CD4-positive, alpha-beta T cell treated with Interleukin-4 for 1 hour (primary cell): ENCODE measurements at places on chromosomes 7 and 10.

GRCh38 chr10:101351477-101351876 lies 2.5 kb upstream of the BTRC start:
- DNase-seq, result no peak

DNA sequence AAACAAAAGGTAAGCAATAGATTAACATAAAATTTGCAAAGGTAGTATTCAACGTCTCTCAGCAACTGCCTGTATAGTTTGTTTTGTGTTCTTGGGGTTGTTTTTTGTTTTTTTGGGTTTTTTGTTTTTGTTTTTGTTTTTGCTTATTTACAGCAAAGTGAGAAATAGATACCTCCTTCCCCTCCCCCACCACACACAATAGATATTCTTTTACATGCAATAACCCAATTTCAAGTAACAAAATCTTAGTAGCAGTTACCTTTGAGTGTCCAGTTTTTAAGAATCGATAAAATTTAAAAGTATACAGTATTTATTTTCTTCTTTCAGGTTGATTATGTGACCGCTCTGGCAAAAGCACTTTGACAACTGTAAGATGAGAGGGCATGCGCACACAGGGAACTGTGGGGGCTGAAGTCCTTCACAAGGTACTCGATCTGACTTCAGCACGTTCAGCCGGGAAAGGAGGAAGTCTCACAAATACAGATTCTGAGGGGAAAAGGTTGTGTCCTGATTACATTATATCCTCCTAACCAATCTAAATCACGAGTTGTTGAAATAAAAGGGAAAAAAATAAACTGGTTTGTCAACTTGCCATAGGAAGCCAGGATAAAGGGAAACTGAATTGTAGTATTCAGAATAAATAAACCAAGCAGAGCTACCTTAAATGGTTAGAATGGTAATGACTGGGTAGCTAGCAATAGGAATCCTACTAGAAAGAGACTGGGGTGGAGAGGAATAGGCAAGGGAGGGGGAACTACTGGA lies 47.8 kb downstream of the CPEB3 start:
- DNase-seq, result peak; percentile 45

DNA sequence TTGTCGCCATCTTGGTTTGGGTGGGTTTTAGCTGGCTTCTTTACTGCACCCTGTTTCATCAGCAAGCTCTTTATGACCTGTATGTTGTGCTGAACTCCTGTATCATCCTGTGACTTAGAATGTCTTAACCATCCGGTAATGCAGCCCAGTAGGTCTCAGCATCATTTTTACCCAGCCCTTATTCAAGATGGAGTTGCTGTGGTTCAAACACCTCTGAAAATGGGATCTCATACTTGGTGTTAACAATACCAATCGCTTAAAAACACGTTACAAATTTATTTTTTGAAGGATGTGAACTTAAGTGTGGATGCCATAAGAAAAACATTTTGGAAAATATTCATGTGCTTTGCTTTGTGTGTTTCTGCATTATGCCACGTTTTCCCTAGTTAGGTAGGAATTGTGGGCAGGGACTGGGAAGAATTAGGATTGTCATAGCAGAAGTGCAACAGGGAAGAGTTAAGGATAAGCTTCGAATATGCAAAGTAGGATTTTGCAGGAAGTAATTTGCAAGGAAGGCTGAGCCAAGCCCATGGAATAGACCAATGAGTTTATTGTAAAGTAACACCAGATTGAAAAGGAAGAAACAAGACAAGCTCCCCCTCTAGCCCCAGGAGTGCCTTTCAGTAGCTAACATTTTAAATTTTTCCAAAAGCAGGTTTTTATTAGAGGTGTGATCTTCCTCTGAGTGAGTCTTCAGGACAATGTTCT lies 56.4 kb downstream of the PRR15 start:
- DNase-seq, result no peak

GRCh38 chr7:37577412-37577811 lies 106.2 kb upstream of the GPR141 start:
- DNase-seq, result no peak

DNA sequence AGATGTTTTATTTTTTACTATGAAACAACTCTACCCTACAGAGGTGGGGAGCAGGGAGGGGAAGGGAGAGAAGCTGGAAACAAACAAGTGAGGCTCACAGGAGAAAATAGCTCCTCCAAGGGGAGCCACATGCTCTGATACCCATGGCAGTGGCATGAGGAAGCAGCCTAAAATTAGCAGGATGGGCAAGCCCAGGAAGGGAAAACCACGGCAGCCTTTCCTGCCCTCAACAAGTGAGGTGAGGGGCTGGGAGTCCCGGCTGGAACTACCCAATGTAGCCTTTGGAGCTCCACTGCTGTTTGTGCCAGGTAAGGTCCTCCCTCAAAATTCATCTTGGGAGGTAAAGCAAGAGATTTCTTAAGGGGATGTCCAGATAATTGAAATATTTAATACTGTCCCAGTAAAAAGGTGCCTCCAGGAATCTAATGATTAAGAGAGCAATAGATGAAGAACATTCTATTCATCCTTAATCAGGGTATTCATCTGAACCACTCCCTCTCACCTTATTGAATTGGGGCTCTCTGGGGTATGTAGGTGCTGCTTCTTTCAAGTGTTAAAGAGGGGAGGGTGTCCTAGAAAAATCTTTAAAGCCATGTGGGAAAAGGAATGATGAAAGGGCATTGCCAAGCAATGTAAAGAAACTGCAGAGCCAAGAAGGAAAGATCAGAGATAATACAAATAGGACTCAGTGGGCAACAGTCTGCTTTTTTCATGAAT lies 12.8 kb upstream of the HERC4 start:
- DNase-seq, result no peak

GRCh38 chr7:155702616-155703015 lies 58.2 kb downstream of the RBM33 start:
- no peak for DNase-seq

- no peak for DNase-seq
These were observed 10.6 kb upstream of the TOMM7 start for GRCh38 chr7:22833113-22833855.

DNA sequence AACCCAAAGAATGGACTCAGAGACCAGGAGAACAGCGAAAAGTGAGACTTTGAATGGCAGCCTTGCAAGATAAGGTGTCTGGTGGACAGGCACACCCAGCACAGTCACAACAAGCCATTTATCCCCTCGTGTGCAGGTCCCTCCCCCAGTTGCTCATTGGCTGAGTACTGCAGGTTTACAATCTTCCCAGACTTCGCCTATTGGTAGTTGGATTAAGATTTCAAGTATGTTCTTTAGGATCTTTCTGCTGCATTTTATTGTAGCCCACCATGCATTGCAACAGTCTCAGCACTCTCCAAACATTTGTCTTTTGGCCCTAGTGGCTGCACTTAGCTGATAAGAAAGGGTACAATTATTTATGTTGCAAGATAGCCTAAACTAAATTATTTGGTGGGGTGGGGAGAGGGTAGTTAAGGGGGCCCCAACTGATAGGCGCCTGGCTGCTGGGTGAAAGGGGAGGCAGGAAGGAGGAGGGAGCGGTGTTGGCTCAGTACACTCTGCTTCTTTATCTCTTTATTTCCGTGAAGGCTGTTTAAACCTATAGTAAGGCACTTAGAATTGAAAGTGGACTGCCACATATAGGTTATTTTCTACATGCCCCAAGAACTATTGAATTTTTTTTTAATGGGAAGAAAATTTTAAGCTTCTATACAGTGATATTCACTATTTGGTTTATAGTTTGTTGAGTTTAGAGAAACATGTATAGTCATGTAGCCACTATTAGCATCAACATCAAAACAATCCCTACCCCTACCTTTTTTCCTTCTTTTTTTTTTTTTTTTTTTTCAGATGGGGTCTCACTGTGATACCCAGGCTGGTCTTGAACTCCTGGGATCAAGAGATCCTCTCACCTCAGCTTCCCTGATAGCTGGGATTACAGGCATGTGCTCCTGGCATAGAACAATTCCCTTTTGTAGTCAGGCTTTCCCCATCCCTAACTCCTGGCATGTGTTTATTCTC lies 54.2 kb downstream of the GUSB start:
- DNase-seq, result no peak

- DNase-seq, result no peak
These were observed 34.0 kb upstream of the SLC35B4 start for GRCh38 chr7:134350709-134351108.

DNA sequence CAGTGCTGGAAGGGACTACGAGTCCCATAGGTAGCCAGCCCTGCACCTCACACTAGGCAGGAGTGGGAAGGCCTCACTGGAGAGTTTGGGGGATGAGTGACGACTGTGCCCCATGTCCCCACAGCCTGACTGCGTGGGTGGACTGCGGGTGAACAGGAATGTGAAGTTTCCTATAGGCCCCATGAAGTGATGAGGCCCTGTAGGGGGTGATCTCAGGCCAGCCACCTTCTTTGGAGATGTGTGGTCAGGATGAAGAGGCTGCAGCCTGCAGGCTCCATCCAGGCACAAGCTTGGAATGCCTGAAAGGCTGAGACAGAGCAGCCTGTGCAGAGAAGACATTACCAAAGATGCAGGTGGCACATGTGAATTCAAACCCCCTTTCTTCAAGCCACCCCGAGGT lies 94.9 kb downstream of the CPXM2 start:
- DNase-seq, result no peak

GRCh38 chr7:155964543-155964942 lies 152.3 kb upstream of the SHH start:
- no peak for DNase-seq

DNA sequence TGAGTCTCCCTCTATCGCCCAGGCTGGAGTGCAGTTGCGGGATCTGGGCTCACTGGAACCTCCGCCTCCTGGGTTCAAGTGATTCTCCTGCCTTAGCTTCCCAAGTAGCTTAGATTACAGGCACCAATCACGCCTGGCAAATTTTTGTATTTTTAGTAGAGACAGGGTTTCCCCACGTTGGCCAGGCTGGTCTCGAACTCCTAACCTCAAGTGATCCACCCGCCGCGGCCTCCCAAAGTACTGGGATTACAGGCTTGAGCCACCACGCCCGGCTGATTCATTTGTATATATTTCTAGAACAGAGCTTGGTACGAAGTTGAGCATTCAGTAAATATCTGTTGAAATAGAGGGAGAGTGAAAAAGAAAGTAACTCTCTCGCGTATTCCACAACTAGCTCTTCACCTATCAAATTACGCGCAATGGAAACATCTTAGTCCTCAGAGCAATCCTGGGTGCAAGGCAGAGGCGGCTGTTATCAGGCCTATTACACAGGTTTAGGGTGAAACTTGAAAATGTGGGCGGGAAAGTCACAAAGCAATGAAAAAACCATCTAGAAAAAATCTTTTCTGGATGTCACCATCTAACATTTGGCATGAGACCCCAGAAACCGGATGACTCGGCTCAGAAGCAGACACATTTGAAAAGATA lies 707 bp upstream of the GHITM start:
- DNase-seq, result peak; percentile 42

- no peak for DNase-seq
These were observed 760 bp upstream of the KCTD7 start for GRCh38 chr7:66627881-66628360.

DNA sequence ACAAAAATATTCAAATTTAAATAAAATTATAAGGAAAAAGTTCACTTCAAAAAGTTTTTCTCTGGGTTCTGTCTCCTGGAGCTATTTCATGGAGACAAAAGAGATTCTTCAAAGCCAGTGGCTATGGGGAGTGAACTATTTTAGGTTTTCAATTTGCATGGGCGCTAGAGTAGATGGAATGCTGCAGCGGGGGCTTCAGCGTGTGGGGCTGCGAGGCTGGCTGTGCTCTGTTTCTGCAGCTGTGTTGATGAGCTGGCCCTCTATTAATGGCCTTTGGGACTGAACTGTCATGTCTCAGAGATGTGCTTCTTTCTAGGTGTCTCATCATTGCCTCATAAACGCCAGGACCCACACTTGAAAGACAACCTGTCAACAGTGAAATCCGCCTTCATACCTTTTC lies 108.4 kb upstream of the NPY start:
- DNase-seq, result no peak

- DNase-seq, result no peak
These were observed 66.2 kb downstream of the SORCS1 start for GRCh38 chr10:107098326-107098725.

GRCh38 chr7:16071246-16071857 lies 350.0 kb downstream of the CRPPA start:
- no peak for DNase-seq
